ENCODE measurements at places on chromosomes 2 and 18.

- DNase-seq: no peak
Observed at GRCh38 chr2:86199834-86200177, 549 bp downstream of the MRPL35 start.

GRCh38 chr2:122471753-122472152, 716.3 kb downstream of the TSN start:
- DNase-seq: no peak

DNA sequence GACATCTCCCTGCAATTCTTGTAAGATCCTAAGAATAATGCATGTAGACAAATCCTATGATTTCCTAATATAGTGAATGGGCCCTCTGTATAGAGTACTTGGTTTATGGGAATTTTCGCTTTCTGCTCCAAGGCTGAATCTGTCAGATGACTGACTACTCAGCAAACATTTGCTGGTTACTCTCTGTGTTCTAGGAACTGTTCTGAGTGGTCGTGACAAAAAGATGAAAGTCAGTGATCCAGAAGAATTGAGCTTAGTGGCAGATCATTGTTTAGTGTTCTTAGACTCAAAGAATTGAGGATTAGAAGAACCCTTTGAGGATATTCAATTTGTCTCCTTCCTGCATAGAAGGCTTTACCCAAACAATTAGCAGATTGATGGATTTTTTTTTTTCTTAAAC, 10.0 kb downstream of the XRCC5 start:
- DNase-seq: no peak

- no peak for DNase-seq
Observed at GRCh38 chr18:10748641-10749040, 222.8 kb downstream of the NAPG start.
